ENCODE measurements at places on chromosomes 4 and X.

DNA sequence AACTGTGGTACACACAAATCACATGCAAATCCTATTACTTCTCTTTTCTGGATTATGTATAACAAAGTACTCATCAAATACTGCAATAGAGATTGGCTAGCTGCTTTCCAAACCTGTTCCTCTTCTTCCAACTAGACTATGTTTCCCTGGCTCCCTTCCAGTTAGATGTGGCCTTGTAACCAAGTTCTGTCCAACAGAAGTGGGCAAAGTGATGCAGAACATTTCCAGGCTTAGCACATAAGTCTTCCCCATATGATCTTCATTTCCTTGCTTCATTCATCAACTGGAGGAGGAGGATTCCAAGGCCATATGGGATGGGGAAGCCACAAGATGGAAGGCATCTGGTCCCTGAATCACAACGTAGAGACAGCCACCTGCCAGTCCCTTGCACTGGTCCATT is 8.0 kb downstream of the SLC9A7 start:
- DNase-seq: no peak

DNA sequence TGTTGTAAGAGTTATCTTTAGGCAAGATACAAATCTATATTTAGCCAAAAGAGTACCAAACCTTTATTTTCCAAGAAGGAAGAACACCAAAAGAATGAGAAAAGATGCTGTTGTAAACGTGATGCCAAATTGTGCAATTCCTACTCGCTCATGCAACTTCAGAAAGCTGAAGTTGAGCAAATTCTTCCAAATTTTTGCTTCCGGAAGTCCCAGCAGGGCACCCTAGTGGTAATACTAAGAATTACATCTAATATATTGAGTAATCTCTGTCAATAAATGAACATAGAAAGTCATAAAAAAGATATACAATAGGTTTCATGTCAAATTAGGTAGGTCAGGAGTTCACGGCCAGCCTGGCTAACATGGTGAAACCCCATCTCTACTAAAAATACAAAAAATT is 36.0 kb upstream of the SMARCAD1 start:
- no peak for DNase-seq

GRCh38 chr4:152591396-152591795 is 55.5 kb upstream of the FBXW7 start:
- no peak for DNase-seq

DNA sequence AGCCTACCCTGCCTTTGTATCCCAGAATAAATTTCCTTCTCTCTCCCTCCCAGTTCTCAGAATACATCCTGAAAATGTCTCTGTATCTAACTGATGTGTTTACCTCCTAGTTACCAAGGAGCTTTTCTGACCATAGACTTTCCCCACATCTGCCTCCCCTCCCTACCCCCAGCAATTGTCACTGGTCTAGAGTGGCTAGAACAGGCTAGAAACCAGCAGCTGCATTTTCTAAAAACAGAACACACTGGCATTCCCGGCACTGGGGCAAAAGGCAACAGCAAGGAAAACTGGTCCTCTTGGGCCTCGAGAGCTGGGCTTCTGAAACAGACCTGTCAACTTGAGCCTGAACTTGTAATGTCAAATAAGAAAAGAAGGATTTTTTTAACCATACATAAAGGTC is 16.4 kb downstream of the TASL start:
- DNase-seq: no peak

- no peak for DNase-seq
Observed at GRCh38 chrX:48489892-48490291, 13.9 kb downstream of the FTSJ1 start.

DNA sequence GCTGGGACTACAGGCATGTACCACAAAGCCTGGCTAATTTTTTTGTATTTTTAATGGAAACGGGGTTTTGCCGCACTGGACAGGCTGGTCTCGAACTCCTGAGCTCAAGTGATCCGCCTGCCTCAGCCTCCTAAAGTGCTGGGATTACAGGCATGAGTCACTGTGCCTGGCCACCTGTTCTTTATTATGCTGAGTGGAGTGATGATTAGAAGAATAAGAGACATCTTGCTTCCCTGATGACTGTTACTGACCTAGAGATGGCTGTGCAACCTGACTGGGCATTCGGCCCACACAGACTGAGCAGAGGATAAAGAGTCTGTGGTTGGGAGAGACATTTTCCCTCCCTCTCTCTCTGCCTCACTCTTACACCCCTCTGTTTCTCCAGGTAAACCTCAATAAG is 56.7 kb downstream of the SPINK2 start:
- DNase-seq: no peak

DNA sequence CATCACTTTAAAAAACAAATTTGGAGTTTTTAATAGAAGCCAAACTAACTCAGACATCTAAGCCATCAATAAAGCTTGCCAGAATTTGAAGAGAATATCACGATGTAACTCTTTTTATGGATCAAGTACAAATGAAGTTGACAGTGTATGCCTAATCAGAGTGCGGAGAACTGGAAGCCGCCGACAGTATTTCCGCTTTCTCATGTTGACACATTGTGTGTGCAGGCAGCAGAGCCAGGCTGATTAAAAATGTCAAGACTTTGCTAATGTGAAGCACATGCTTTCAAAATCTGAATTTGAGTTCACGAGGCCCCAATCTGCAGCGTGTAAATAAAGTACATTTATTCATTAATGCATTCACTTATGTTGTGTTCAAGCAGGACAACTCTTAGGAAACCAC is 161.2 kb downstream of the TENM3 start:
- no peak for DNase-seq

DNA sequence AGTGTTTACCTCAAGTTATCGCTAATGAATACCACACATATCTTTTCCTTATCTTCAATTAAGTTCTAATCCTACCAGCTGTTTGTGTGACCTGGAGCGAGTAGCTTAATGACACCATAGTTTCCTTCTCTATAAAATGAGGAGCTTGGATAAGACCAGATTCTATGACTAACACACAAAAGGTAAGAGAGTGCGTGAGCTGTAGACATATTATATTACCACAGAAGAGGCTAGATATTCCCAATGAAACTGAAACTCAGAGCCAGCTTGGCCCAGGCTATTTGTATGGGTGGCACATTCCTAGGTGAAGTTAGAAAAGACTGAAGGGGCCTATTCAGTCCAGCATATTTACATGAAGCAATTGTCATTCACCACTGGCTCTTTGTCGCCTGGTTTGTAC is 30.2 kb downstream of the ASB5 start:
- DNase-seq: no peak

DNA sequence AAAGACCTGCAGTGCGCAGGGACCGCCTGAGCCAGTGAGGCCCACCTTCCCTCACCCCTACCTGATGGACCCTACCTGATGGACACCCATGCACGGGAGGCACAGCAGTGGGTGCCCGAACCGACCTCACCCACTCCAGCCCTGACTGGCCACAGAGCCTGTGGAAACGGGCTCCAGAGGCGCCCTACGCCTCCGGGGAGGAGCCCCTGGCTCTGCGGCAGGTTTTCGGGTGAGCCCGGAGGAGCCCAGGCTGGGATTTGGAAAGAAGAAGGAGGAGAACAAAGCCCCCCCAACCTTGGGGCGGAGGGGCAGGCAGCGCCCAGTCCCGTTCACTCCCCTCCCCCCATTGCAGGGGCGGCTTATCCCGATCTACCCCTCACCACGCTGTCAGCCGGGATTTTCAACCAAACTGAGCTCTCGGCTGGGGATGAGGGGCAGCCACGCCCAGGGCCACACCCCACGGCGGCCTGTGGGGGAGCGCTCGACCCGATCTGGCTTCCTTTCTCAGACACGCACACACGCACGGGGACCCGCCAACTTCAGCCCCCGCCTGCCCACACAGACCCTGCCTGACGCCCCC is 675 bp downstream of the L1CAM start:
- no peak for DNase-seq

DNA sequence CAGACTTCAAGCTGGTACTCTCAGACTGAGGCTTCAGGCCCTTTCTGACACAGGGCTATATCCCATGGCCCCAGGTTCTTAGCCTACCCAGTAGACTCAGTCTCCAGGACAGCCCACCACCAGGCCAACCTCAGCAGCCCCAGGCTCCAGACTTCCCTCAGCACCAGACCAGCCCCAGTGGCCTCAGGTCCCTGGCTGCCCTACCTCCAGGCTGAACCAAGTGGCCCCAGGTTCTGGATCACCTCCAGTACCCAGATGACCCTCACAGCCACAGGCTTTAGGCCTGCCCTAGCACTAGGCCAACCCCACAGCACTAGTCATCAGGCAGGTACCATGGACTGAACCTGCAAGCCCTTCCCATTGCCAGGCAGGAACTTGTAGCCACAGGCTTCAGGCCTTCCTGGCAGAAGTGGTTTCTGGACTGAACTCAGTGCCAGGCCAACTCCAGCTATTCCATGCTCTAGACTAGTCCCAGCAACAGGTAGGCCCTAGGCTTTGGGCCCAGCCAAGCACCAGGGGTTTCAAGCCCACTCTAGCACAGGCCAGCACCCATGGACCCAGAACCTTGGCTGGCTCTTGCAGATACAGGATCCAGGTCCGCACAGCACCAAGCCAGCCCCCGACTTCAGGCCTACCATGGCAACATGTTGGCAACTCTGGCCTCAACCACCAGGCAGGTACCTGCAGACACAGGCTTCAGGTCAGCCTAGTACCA is 45.7 kb upstream of the MAGED4 start:
- no peak for DNase-seq

- DNase-seq: no peak
Observed at GRCh38 chr4:2301225-2301642, 39.3 kb upstream of the MXD4 start.

- DNase-seq: no peak
Observed at GRCh38 chr4:85681921-85682320, 207.0 kb downstream of the ARHGAP24 start.

DNA sequence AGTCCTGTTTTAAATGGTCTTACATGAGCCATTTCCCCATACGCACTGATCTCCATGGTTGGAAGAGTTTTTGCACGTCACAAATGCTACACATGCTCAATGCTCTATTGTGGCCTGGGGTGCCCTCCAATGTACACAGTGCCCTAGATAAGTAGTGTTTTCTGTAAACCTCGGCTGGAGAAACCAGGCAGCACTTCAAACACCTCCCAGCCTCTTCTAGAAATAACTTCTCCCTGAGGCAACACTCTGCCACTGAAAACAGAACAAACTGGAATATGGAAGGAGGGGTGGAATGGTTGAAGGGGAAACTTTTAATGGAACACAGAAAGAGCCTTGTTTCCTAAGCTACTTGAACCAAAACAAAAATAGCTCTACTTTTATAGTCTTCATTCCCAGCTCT is 123.9 kb upstream of the CBR4 start:
- no peak for DNase-seq

DNA sequence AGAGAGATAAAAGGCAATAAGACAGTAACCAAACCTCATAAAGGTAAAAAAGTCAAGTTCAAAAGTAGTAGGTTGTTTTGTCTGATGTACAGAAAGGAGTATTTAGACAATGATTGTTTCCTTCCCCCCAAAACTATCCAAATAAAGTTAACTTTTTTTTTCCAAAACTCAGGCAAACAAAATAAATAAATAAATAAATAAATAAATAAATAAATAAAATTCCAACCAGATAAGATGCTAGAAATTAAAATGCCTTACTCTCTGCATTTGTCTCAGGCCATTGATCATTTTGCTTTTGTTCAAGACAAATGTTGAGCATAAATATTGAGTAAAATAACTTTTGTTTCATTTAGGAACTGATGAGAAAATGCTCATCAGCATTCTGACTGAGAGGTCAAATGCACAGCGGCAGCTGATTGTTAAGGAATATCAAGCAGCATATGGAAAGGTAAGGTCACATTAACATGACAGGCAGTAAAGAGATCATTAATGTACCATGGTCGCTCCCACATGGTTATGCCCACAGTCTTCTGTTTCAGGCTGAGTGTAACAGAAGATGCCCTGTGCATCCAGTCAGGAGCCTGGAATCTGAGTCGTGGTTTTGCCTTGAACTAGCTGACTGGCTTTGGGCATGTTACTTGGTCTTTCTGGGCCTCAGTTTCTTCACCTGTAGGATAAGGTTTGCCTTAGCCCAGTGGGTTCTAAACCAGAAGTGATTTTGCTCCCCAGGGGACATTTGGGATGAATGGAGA is 27.3 kb downstream of the ANXA3 start:
- no peak for DNase-seq

GRCh38 chr4:25283948-25284347 is 28.6 kb upstream of the ZCCHC4 start:
- DNase-seq: no peak

DNA sequence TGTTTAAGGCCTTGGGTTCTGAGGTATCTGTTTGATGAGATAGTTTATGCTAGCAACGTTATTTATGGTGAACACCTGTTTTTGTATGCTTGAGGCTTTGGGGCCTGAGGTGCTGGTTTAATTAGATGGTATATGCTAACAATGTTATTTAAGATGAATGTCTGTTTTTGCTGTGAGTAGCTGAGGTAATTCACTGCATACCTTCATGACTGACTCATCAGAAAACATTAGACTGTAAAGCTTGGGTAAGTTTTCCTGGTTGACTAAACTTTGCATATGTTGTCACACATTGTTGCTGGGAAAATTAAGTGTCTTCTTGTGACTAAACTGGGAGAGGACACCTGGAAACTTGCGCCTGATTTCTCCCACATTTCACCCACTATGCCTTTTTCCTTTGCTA is 1026.6 kb downstream of the RAPGEF2 start:
- no peak for DNase-seq

- DNase-seq: no peak
Observed at GRCh38 chr4:170988446-170988845, 824.8 kb upstream of the GALNTL6 start.

GRCh38 chrX:85244450-85245211 is 840 bp downstream of the ZNF711 start:
- no peak for DNase-seq

DNA sequence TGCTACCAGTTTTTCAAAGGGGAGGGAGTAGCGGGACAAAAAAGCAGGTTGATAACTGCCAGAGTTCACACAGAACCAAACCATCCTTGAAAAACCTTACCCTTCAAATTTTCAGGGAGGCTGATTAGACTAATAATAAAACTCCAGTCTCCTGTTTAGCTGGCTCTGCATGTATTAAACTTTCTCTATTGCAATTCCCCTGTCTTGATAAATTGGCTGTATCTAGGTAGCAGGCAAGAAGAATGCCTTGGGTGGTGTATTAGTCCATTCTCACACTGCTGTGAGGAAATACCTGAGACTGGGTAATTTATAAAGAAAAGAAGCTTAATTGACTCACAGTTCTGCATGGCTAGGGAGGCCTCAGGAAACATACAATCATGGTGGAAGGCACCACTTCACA is 18.1 kb upstream of the PLP1 start:
- no peak for DNase-seq

GRCh38 chr4:120847019-120847582 is 75.4 kb downstream of the PRDM5 start:
- no peak for DNase-seq

DNA sequence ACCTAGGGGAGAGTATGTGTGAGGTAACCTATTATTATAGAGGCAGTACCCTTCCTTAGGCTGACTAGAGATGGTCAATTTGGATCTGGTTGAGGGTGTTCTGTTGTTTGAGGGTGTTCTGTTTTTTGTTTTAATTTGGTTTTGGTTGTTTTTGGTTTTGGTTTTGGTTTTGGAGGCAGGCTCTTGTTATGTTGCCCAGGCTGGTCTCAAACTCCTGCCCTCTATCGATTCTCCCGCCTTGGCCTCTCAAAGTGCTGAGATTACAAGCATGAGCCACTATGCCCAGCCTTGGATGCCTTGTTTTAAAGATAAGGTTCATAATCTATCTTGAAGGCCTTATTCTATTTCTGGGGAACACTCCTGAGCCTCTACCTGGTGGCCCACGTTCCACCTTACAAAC is 912 bp downstream of the CXorf65 start:
- DNase-seq: no peak

GRCh38 chr4:111943796-111944203 is 201.5 kb upstream of the FAM241A start:
- no peak for DNase-seq

- no peak for DNase-seq
Observed at GRCh38 chr4:1770245-1770644, 22.8 kb upstream of the FGFR3 start.

- DNase-seq: no peak
Observed at GRCh38 chr4:71404049-71404448, 65.2 kb downstream of the SLC4A4 start.

Data from NCI-H187 treated with DMSO at 0.1 percent for 48 hours (cell line).